ENCODE measurements at places on chromosomes 12 and 14.

DNA sequence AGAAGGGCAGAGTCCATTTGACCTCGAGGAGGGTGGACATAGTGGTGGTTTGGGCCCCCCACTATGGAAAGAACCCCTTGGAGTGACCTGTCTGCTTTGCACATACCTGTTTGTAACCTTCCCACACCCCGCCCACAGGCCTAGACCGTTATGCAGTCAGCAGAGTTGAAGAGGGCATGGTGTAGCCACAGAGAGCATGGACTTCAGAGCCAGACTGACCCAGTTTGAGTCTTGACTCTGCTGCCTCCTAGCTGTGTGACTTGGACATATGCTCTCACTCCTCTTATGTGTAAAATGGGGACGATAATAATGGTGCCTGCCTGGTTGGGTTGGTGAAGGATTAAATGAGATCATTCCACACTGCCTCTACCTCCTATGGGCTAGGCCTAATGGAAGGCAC is 40.9 kb upstream of the NOS1 start:
- DNase-seq = no peak

DNA sequence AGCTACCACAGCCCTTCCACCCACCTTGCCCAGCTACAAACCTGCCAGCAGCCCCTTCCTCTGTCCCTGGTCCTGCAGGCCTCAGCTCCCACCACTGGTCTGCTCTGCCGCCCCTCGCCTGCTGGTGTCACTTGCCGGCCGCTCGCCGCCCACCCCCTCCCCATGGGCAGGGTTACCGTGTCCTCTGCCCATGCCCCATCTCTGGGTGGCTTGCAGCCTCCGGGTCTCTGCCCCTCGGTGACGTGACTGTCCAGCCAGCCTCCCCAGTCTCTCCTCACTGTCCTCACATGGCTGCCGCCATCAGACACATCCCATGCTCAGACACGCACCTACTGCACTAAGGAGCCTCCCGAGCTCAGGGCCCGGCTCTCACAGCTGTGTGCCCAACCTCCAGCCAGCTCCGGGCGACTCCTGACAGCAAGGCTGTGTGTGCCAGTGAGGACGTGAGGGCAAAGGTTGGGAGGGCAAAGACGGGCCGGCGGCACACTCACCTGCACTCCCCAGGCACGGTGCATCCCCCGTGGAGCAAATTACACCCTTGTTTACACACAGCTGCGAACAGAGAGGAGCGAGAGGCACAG is 13.4 kb downstream of the JAG2 start:
- DNase-seq = no peak

DNA sequence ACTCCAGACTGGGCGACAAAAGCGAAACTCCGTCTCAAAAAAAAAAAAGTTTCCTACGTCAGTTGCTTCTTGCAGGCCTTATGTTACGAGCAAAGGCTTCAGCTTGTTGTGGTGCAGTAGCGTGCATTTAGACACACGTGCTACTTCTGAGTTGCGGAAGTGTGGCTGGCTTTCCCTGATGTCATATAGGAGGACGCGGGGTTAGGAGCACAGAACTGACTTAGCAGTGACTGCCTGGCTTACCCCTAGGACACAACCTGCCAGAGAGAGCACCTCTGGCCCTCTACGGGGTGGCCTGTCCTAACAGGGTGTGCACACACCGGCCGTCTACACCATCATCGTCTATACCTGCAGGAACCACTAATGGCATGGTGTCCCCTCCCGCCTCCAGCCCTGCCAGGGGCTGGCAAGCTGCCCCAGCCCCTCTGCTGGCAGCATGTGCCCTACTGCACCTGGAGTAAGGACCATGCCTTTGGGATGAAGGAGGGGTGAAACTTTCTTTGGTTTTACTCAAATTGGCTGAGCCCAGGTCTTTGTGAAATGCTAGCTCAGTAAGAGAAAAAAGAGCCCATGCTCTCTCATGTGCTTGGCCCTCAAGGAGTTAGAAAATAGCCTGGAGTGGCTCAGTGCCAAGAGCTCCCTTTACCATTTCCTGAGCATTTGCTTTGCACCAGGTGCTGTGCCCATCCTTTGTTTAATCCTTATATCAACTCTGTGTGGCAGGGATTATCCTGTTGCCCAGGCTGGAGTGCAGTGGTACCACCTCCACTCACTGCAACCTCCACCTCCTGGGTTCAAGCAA is 1.7 kb upstream of the GPR68 start:
- DNase-seq = no peak

- DNase-seq = no peak
Measured at GRCh38 chr12:27025116-27025515, 2.8 kb downstream of the MED21 start.

GRCh38 chr12:31922341-31923062 is 36.7 kb upstream of the RESF1 start:
- DNase-seq = no peak

DNA sequence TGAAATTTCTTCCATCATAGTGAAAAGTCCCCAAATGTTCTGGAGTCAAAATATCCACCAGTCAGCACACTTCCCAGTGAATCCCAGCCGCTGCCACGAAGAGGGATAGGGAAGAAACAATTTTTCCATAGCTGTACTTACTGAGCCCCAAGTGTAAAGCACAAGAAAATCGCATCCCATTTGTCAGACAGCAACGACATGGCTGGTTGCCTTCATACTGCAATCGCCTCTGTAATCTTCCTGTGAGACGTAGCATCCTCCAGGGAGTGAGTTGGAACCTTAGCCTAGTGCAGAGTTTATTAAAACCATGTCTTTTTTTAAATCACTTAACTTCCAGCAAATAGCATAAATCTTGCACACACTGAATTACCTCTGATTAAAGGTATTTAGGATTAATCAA is 56.8 kb downstream of the GNG2 start:
- no peak for DNase-seq

DNA sequence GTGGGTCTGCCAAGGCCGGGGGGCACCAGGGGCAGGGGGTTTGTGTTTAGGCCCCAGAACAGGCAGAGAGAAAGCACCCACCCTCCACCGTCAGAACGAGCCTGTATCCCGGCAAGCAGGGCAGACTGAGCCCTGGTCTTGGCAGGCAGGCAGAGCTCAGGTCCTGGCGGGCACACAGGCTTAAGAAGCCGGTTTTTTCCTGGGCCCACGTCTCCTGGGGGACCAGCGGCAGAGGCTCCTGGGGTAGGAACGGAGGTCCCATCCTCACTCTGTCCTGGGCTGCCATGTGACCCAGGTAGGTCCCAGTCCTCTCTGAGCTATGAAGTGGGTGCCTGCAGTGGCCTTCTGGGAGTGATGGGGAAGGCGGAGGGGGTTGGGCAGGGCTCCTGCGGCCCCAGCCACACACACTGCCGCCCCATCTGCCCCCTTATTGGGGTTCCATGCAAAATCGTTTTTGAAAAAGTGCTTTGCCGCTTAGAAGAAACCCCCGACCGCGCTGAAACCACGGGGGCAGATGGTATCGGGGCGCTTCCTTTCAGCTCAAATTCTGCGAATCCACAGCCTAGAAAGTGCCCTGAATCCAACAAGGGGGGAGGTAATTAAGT is 24.2 kb downstream of the SH2B3 start:
- DNase-seq = no peak

GRCh38 chr12:104282109-104282508 is 21.4 kb upstream of the EID3 start:
- no peak for DNase-seq

GRCh38 chr14:68089146-68089731 is 269.7 kb downstream of the RAD51B start:
- no peak for DNase-seq

- DNase-seq = no peak
Measured at GRCh38 chr12:93793983-93794382, 116.8 kb downstream of the CRADD start.

GRCh38 chr12:108855284-108856169 is 1.9 kb downstream of the SSH1 start:
- DNase-seq = no peak

GRCh38 chr14:87813686-87814085 is 179.3 kb downstream of the GALC start:
- DNase-seq = no peak

DNA sequence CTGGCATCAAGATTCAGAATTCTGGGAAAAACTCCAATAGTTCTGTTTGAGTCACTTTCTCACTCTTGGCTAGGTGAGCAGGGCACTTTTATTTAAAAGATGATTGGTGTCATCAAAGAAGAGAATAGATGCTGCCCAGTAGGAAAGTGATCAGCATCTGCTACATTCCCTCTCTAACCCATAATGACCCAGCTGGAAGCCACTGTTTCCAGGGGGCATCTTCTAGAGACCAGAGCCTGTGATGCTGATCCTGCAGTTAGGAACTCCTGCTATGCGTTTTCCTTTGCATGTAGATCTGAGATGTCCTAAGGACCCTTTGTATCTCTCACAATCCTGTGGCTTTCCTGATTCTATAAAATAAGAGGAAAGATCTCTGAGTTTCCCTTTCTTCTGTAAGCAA is 79.9 kb upstream of the TMTC1 start:
- no peak for DNase-seq

- DNase-seq = no peak
Measured at GRCh38 chr12:116113398-116114130, 163.9 kb downstream of the MED13L start.
